Motor neuron (in vitro differentiated cells): ENCODE measurements at places on chromosomes 16 and 17.

DNA sequence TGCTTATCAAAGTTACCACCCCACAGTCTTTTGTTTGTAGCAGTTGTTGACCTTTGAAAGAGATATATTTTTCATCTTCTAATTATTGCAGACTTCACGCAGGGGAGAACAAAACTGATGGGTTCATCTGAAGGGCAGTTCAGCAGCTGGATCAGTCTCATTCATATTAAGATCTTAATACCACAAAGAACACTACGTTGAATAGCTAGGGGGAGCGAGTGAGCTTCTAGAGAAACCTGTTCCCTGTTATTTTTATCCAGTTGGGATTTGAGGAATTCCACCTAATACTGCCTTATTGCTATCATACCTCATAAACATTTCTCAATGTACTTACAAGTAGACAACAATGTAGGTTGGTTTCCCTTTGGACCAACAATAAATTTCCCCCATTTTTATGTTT is 306.1 kb upstream of the KIF2B start:
- ATAC-seq: no peak

DNA sequence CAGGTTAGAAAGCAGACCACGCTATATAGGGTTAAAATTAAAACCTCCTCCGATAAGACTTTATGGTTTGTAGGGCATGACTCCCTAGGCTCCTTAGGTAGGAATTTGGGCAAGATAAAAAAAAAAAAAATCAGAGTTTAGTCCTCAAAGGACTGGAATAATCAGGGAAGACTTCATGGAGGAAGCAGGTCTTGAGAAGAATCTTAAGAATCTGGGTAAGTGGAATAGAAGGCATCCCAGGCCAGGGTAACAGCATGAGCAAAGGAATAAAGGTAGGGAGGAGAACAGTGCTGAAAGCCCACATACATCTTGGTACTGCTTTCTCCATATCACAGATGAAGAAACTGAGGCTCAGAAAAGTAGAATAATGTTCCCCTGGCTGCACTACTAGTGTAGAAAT is 15.4 kb downstream of the SLC46A1 start:
- no peak for ATAC-seq

GRCh38 chr16:3745751-3746355 is 28.5 kb upstream of the TRAP1 start:
- ATAC-seq: no peak

- ATAC-seq: peak; percentile 64
Observed at GRCh38 chr16:82955741-82956348, 329.1 kb downstream of the CDH13 start.

DNA sequence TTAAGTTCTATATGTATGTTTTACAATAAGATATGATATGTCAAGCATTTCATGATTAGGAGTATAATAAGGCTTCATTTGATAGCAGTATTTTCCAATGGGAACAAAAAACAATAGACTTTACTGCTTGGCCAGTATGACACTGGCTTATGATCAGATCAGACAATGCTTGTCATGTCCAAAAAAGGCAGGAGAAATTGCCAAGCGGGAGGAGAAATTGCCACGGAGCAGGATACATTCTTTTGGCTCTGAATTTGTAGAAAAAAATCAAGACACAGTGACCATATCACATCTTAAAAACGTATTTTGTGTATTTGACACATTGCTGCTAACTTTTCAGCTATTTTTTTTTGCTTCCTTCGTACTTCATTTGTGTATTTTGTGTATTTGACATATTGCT is 404.1 kb downstream of the CNTNAP4 start:
- no peak for ATAC-seq

GRCh38 chr16:66740010-66740409 is 11.4 kb downstream of the DYNC1LI2 start:
- peak; percentile 53 for ATAC-seq
